ENCODE measurements at places on chromosomes 11 and 22. TPM values are rescaled to one million over a fixed set of nuclear protein-coding genes. Genes with fewer than 3 reads are reported as not detected.
A peak's percentile ranks its signal among the peaks of the same experiment; 100 is the strongest.

IGLL1 gene
- total RNA-seq, result not detected

NEFH gene
- not detected for total RNA-seq

MS4A6E gene
- not detected for total RNA-seq

OR52A1 gene
- not detected for total RNA-seq

LIF gene
- total RNA-seq, result 11.1 TPM

GSTT2 gene
- 1.6 TPM for total RNA-seq

TUBA8 gene
- 0.46 TPM for total RNA-seq

CD248 gene
- total RNA-seq, result not detected

GRCh38 chr11:120310870-120311269 is 14.2 kb upstream of the TLCD5 start:
- no peak for DNase-seq

DNA sequence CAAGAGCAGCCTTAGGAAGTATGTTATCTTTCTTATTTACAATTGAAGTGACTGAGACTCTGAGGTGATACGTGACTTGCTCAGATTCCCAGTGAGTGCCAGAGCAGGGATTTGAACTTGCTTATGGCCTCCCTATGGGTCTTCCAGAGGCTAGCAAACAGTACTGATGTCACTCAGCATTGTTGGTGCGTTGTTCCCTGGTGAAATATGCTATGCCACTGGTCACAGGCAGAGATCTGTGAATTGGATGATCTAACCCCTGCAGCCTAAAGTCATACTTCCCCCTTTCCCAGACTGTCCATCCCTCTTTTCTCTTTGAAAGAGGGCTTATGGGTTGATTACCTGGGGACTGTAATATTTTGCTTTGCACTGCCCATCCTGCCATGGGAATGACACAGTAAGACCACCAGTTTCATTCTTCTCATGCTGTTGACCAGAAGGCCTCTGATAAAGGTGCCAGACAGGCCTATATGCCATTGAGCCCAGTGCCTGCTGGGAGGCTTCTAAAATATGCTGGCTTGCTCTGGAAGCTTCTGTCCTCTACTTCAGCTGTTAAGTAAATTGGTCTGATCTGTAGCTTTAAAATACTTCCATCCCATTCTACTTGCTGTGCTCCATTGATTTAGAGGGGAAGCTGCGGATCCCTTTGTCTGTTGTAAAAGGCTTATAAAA is 152.2 kb upstream of the E2F8 start:
- DNase-seq, result no peak

DNA sequence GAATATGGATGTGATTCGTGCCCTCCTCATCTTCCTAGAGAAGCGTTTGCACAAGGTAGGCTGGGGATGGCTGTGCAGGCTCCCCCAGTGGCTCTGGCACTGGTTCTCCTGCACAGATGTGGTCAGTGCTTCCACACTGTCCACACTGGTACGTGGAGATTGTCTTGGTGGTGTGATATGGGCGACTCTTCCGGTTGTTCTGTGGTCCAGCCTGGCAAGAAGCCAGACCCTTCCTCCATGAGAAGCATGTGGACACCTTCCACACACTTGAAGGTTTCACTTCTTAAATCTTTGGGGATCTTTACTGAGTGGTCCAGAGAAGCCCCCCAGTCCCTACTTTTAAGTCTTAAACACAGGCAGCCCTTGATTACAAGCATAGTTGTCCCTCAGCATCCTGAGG is 3.8 kb downstream of the RIC8A start:
- DNase-seq, result no peak

- no peak for DNase-seq
Measured at GRCh38 chr11:75152090-75152489, 1.2 kb downstream of the SLCO2B1 start.

- DNase-seq, result no peak
Measured at GRCh38 chr11:92253421-92253820, 28.8 kb downstream of the FAT3 start.

GRCh38 chr22:22769434-22770279 is 118.0 kb upstream of the IGLL5 start:
- no peak for DNase-seq

- no peak for DNase-seq
Measured at GRCh38 chr11:1750481-1750839, at the start of gene IFITM10. Gene IFITM10, minus strand, starts transcription at chr11:1750595. Its CDS starts 153 bp downstream, at chr11:1750442.

GRCh38 chr22:30602049-30602448 is 4.9 kb upstream of the TCN2 start:
- no peak for DNase-seq

DNA sequence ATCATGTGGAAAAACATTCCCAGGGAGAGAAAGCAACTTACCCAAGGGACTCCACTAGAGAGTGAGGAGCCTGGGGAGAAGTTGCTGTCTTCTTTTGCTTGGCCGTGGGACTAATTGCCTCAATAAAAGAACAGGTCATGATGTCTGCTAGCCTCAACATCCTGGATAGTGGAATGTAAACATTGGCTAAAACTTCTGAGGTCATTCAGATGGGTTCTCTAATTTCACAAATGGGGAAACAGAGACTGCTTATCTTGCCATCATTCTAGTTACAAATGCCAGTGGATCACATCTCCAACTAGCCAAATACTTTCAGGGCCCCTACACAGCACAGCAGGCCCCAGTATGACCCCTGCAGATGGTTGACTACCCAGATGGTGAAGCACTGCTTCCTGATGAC is 28.4 kb upstream of the PAMR1 start:
- DNase-seq, result peak; percentile 46

- DNase-seq, result no peak
Measured at GRCh38 chr11:34050581-34051348, 766 bp upstream of the CAPRIN1 start.

- no peak for DNase-seq
Measured at GRCh38 chr11:19803506-19803998, 90.9 kb downstream of the NAV2 start.

DNA sequence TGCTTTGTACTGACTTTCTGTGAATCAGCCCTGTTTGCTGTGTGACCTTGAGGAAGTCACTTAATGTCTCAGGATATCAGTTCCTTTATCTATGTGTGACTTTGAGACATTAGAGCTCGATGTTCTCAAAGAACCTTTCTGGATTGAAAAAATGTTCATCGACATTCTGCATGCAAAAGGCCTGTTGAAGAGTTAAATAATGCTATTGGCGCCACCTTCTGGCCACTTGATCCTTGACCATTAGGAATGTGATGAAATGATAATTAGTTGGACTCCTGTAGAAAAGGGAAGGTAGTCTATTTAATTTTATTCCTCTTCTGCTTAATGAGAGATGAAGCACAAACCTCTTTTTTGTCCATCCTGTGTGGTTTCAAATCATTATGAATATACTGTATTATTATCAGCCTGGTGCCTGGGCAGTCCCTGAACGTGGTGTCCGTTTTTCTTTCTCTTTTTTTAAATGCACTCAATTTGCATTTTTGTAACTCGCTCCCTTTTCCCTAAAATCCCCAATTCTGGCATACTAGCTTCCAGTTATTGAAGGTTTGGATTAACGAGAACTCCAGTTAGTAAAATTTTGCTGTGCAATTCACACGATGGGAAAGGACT is 20.7 kb downstream of the ELF5 start:
- peak; percentile 31 for DNase-seq

- DNase-seq, result no peak
Measured at GRCh38 chr22:29427176-29427760, 11.1 kb upstream of the RFPL1 start.

DNA sequence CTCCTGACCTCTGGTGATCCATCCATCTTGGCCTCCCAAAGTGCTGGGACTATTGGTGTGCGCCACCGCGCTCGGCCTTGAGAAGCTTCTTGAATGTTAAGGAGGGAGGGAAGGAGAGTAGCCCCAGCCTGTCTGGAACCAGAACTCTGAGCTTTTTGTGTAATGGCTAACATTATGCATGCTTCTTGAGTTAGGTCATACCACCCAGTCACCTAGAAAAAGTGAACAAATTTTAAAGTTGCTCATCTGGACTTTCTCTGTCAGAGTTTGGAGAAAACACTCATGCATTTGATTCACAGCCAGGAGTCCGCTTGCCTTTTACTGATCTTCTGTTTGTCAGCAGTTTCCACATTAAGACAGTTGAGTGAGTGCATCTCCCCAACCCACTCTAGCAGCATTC is 82.1 kb downstream of the PPP6R3 start:
- peak; percentile 58 for DNase-seq

- DNase-seq, result no peak
Measured at GRCh38 chr11:81979448-81979847, 754.2 kb downstream of the FAM181B start.

DNA sequence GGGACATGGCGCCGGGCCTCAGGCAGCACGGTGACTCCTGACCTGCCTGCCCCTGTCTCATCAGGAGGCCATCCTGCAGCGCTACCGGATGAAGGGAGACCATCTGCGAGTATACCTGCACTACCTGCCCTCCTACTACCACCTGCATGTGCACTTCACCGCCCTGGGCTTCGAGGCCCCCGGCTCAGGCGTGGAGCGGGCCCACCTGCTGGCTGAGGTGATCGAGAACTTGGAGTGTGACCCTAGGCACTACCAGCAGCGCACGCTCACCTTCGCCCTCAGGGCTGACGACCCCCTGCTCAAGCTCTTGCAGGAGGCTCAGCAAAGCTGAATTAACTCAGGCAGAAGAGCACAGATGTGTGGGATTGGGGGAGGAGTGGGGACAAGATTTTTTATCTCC is 10.2 kb upstream of the ST3GAL4 start:
- DNase-seq, result no peak

GRCh38 chr11:35005141-35005780 is 88.8 kb downstream of the PDHX start:
- no peak for DNase-seq

GRCh38 chr22:29269731-29270474 is 1.8 kb downstream of the EWSR1 start:
- DNase-seq, result no peak

DNA sequence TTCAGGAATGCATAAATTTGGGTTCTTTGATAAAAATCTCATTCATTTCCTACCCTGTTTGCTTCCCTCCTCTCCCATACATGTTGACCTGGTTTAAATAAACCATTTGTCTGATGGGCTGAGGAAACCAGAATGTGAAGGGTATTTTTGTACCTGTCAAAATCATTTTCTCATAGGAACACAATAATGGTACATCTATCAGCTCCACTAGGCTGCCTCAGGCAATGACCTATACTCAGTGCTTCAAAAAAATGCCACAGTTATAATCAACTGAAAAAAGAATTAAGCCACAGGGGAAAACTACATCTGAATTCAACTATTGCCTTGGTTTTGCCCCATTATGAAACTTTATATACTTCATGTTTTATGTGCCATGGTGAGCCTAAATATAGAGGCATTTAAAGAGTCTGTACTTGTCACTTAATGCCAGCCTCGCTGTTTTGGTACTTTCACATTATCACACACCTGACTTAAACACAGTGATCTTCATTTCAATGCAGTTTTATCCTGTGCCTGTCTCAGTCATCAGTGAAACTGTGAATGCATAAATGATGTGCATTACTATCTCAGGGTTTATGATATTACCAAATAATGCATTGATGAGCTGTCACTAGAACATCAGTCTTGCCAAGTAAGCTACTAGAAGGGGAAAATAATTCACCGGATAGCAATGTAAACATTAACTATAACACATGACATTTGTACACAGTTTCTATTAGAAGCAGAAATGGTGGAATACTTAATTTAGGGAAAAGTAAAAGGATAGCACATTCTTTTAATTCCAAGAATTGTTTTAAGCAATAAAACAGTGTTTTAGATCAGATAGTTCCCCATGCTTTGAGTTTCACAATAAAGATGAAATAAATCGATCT is 92.7 kb downstream of the MSANTD4 start:
- DNase-seq, result no peak

DNA sequence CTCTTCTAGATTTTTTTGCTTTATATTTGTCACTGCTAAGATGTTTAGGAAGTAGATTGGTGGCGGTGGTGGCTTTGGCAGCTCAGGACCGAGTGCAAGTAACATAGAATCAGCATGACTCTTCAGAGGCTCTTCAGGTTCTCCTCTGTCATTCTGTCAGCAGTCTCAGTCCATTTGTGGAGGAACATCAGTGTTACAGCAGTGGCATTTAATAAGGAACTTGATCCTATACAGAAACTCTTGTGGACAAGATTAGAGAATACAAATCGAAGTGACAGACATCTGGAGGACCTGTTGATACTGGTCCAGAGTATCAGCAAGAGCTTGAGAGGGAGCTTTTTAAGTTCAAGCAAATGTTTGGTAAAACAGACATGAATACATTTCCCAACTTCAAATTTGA is 82.2 kb upstream of the GNAZ start:
- DNase-seq, result no peak

DNA sequence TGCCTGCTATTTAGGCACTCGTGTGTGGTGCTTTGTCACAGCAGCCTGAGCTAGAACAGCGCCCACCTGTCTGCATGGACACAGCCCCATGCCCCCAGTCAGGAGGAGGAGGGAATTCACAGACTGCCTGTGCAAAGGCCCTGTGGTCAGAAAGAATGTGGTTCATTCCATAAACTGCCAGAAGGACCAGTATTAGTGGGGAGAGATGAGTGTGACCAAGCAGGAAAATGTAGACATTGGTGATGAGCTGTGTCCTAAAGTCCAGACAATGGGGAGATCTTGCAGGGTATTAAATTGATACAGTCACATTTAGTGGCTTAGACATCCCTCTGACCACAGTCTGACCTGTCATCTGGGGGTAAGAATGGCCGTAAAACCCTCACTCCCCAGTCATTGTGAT is 83.7 kb upstream of the LINC01488 start:
- DNase-seq, result no peak

DNA sequence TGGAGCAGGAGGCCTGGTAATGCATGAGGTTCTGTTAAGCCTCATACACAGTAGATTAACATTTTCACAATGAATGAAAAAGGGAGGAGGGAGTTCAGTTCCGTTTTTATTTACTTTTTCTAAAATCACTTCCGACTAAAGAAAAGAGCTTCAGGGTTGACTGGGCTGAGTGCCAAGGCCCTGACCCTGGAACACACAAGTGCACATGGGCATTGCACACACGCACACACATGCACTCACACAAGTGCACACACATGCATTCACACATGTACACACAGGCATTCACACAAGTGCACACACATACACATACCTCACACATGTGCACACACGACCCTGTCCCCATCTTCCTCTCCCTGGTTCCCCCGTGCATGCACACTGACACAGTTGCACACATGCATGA is 303.3 kb downstream of the BRD1 start:
- DNase-seq, result no peak

- no peak for DNase-seq
Measured at GRCh38 chr22:43432883-43433415, 21.1 kb downstream of the MPPED1 start.

- peak; percentile 48 for DNase-seq
Measured at GRCh38 chr22:17639247-17639741, 737 bp downstream of the BCL2L13 start.
